ENCODE measurements at places on chromosomes 1 and 21. TPM values are rescaled to one million over a fixed set of nuclear protein-coding genes. Genes with fewer than 3 reads are reported as not detected.
A peak's percentile ranks its signal among the peaks of the same experiment; 100 is the strongest.

DNA sequence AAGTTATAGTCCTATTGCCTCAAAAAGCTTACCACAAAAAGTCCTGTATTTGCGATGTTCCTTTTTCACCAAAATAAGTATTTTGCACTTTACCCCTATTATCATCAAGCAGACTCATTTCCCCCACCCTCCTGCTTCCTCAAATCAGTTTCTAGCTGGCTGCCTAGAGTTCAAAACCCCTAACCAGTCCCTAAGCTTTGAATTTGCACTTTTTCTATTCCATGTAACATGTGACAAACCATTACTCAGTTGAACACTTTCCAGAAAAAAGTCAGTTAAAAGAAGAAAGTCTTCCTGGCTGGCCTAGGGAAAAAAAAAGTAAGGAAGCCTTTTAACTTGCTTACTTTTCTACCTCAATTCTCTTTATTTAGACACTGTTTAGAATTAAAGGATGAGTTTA lies 8.2 kb downstream of the CEP170 start:
- DNase-seq = no peak

DNA sequence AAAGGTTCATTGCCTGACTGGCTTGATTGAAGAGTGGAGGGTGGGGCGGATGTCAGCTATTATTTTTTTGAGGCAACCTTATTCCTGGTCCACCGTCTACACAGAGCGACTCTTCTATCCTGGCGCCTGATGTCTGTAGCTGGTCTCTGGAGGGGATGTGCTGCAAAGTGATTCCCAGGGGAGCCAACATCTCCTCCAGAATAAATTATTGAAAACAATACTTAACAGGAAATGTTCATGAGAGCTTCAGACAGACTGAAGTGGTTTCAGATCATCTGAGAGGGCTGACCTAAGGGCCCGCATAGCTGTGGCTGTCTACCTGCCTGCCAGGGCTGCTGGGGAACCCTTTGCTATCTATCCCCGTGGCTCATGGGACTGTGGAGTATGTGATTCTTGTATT lies 66.7 kb downstream of the TEX35 start:
- DNase-seq = no peak

DNA sequence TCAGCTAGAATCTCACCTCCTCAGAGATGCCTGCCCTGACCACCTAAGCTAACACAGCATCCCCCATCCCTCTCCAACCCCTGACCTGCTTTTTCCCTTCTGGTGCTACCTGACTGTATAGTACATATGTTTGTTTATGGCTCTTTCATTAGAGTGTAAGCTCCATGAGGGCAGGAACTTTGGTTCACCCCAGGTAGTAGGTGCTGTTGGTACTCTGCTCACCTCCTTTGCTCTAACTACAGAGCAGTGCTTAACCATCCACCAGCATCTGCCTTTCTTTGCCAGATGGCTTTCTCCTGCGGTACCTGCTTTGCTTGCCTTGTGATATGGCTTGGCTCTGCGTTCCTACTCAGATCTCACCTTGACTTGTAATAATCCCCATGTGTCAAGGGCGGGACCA lies 18.7 kb upstream of the BLACAT1 start:
- DNase-seq = no peak

DNA sequence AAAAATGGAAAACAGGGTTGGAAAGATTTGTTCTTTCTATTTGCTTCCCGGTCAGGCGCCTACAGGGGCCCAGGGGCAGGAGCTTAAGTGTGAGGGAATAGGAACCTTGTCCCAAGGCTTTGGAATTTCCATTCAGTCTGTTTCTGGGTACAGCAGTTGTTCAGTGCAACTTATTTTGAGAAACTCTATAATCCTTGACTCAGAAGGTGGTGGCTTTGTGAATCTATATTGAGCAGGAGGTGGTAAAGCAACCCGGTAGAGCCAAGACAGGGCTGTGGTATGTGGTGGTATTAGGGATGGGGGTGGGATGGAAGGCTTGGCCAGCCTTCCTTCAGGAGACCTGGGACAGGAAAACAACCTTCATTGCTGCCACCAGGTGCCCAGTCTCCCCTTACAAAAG lies 20.0 kb downstream of the GJA5 start:
- no peak for DNase-seq

DNA sequence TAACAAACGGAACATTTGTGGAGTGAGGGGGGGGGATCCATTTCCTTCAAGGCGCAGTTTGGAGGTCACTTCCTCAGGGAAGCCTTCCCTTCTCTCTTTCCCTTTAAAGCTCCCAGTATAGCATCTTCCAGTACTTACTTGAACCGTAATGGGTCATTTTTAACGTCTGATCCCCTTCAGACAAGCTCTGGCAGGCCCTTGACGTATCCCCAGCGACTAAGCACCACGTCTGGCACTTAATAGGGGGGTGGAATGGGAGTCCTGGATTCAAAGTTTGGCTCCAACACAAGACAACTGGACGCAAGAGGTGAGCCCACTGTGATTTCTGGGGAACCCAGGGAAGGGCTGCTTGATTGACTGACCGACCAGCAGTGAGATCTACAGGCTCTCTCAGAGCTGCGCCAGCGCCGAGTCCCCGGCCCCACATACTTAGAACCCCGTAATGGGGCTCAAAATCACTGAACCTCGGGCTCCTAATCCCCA lies 441 bp downstream of the YARS1 start:
- DNase-seq = no peak

- peak; percentile 68 for DNase-seq
Observed at GRCh38 chr1:43763497-43763973, 56.2 kb downstream of the ST3GAL3 start.

- DNase-seq = no peak
Observed at GRCh38 chr1:91617285-91617765, 116.7 kb downstream of the CDC7 start.

DNA sequence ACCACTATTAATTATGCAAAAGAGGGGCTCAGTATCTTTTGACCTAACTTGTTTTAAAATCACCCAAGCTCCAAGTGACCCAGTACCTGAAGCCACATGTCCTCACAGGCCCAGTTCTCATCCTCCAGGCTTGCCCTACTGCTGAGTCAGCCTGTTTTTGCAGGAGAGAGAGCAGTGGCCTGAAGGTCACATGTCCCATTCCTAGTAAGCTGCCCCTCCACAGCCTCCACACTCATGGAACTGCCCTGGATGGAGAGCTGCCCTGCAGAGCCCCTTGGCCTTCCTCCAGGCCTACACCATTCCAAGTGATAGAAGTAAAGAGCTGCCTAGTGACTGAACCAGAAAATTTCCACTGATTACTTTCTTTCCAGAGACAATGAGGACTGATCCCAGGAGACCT lies 139.8 kb upstream of the ST6GALNAC5 start:
- DNase-seq = no peak

- DNase-seq = no peak
Observed at GRCh38 chr1:46421739-46422138, 27.6 kb downstream of the FAAH start.

- DNase-seq = peak; percentile 79
Observed at GRCh38 chr21:43323244-43324005, 103.5 kb downstream of the SIK1 start.

DNA sequence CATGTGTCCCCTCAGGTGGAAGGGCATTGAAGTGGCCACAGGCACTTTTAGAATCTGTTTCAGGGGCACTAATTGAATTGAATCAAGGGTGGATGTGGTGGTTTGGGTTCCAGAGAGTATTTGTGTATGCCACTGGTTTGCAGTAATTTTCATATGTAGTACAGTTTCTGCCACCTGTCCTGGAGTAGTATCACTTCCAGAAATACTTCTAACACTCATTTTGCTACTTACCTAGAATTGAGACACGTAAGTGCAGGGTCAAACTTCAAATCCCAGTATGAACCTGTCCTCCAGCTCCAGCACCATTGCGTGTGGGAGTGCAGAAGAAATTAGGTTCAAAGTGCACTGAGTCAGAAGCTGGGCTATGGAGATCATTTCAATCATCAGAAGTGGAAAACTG lies 26.8 kb downstream of the RSPH1 start:
- DNase-seq = no peak

- DNase-seq = peak; percentile 15
Observed at GRCh38 chr1:89547563-89548116, 23.0 kb downstream of the LRRC8B start.

DNA sequence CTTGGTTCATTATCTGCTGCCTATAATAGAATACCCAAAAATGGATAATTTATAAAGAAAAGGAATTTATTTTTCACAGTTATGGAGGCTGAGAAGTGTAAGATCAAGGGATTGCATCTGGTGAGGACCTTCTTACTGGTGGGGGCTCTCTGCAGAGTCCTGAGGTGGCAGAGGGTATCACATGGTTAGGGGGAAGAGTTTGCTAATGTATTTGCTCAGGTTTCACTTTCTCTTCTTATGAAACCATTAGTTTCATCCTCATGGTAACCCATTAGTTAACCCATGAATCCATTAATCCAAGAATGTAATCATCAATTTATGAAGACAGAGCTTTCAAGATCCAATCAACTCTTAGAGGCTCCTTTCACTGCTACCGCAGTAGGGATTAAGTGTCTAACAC lies 120.6 kb downstream of the DNM3 start:
- DNase-seq = no peak

DNA sequence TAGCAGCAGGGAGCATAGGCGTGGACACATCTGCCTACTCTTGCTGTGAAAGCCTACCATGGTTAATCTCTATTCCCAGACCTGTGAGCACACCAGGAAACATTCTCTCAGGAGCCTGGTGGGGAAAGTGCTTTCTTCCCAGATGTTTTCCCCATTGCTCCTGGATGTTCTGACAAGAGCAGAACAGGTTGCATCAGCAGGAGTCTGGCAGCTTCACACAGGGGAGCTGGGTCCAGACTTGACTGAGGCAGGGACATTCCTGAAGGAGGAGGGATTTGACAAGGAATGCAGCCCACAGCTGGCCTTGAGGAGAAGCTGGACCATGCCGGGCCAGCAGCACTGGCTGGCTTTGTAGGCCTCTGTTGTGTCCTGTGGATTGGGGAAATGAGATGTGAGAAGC lies 21.0 kb upstream of the ARTN start:
- DNase-seq = no peak

DNA sequence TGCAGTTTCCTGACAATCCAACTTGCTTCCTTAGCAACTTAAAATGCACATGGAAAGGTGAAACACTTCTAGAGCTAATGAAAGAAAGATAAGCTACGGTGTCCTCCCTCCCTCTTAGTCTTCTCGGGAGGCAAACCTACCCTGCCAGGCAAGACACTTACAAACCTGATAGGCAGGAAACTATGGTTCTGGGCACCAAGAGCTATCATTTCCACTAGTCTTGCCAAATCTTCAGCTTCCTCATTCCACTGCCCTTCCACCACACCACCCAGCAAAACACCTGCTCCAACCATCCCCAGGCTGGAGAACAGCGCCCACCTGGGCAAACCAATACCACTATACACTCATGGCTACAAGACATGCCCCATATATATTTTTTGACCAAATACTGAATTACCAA lies 15.2 kb downstream of the NDC1 start:
- DNase-seq = no peak

GRCh38 chr1:154325583-154326545 lies 539 bp downstream of the ATP8B2 start:
- peak; percentile 39 for DNase-seq

- no peak for DNase-seq
Observed at GRCh38 chr1:186884251-186884650, 55.5 kb downstream of the PLA2G4A start.

GRCh38 chr1:179089827-179090482 lies 8.1 kb downstream of the TOR3A start:
- no peak for DNase-seq

DNA sequence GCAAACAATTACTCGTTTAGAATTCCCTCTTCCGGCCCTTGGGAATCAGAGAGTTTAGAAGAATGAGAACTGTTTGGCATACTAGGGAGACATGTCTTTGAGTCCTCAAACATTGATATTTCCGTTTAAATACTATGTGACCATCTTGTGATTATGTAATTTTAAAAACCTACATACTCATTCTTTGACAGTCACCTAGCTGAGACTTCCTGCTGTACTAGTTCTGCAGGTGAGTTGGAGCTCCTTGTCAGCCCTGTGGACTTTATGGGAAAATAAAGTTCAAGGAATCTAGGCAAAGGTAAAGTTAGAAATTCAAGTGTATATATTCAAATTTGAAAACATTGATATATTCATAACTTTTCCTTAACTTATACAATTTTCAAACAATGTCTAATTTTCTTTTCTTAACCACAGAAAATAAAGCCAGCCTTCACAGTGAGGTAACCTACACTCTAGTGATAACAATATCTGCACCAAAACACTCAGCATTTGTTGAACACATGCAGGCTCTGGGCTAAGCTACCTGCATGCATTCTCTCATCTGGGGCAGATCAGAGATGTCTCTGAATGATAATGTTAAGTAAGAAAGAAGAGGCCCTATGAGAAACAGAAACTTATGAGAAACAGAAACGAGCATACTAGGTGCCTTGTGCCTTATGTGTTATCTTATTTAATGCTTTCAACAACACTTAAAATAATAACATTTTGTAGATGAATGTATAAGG lies 67.0 kb upstream of the BACE2 start:
- no peak for DNase-seq

GRCh38 chr21:44856131-44856530 lies 17.4 kb downstream of the PTTG1IP start:
- no peak for DNase-seq

- no peak for DNase-seq
Observed at GRCh38 chr21:41877901-41878830, 978 bp downstream of the PRDM15 start.

DNA sequence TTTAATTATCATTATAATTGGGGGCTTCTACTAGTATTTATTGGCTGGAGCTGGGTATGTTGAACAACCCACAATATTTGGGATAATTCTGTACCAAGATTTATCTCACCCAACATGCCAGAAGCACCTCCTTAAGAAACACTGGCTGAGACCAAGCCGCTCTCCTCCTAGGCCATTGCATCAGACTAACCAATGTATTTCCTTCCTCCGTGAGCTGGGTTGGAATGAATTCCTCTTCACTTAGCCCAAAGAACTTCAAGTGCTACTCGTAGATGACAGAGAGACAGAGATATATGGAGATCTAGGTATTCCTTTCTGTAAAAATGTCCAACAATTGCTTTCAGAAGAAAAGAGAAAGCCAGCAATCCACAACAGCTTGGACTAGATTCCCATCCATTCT lies 87.2 kb upstream of the ETS2 start:
- DNase-seq = no peak

GRCh38 chr1:23369335-23370013 lies at the start of gene ZNF436:
TSS of gene ZNF436 (minus strand) at chr1:23369836. CDS start at chr1:23368005, 1,831 bp downstream.
- DNase-seq = peak; percentile 67

DNA sequence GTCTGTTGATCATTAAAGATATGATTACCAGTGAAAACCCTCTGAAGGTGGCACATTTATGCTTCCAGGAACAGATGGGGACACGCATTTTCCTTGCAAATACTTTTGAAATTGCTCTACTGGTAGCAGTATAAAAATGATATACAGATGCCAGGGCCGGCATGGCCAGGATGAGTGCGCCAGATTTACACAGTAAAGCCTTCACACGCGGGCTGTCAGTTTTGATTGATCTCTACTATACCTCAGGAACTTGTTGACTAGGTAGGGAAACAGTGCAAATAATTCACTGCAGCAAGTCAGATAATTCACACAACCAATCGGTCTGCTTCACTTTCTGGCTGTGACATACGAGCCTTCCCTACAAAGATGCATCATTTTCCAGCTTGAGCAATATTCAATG lies 123.2 kb upstream of the BARHL2 start:
- no peak for DNase-seq

MIGA1 gene
- 28.5 TPM for total RNA-seq

SPRR2D gene
- not detected for total RNA-seq

MAGI3 gene
- 33.1 TPM for total RNA-seq

PKNOX1 gene
- total RNA-seq = 18.9 TPM

AKT3 gene
- 624 TPM for total RNA-seq

CD1E gene
- not detected for total RNA-seq

FCGR2B gene
- 0.47 TPM for total RNA-seq

CFAP74 gene
- total RNA-seq = 0.47 TPM

CHRM3 gene
- total RNA-seq = 38.8 TPM

PRR9 gene
- not detected for total RNA-seq

PPIE gene
- 23.6 TPM for total RNA-seq

C8A gene
- not detected for total RNA-seq

PDZK1IP1 gene
- not detected for total RNA-seq
